Gastroesophageal sphincter (tissue), 4 donors: ENCODE measurements at places on chromosomes 7 and 10. TPM values are rescaled to one million over a fixed set of nuclear protein-coding genes. Genes with fewer than 3 reads are reported as not detected.
A peak's percentile ranks its signal among the peaks of the same experiment; 100 is the strongest.

- no peak for ATAC-seq
Measured at GRCh38 chr7:57407125-57407524, 42.9 kb upstream of the ZNF716 start.

DNA sequence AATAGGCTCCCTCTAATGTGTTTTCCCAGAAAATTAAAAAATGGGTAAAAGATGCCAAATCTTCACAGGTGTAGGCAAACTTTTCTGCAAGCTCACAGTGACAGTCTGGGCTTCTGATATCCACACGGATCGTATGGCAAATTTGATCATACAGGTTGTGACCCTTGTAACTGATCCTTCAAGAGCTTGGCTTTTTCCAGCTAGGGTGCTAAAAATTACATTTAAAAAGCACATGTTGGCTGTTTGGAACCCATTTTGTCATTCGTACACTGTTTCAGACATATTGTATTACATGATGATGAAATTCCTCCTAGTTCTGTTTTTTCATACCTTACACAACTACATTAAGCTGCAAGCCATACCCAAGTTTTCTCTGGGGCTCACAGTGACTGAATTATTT, 138.7 kb downstream of the GFRA1 start:
- no peak for ATAC-seq

- no peak for ATAC-seq
Measured at GRCh38 chr7:105808703-105809590, 67.5 kb downstream of the ATXN7L1 start.

- ATAC-seq = peak; percentile 65
Measured at GRCh38 chr10:19921300-19922140, 105.3 kb downstream of the PLXDC2 start.

DNA sequence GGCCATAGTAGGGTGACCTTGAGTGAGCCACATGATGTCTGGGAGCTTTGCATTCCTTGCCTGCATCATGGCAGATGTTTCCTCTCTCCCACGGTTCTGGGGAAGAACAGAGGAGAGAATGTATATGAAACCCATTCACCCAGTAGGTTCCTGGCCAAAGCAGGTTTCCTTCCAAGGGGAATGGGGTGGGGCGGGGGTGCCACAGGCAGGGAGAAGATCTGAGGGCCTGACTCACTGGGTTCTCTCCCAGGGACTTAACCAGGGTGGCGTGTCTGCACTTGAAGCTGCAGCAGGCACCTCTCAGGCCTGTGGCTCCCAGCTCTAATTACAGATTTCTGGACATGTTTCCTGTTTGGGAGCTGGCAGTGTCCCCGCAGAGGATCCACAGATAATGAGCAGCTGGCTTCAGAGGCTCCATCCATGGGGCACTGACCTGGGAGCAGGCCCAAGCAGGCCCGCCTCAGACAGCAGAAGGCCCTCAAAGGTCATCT, 50.2 kb upstream of the ZMIZ1 start:
- ATAC-seq = no peak

GRCh38 chr7:80410081-80410480, 101.8 kb downstream of the GNAT3 start:
- no peak for ATAC-seq

- ATAC-seq = no peak
Measured at GRCh38 chr7:32037650-32038198, 32.5 kb downstream of the PDE1C start.

- no peak for ATAC-seq
Measured at GRCh38 chr10:2611603-2612002, 455.7 kb upstream of the PFKP start.

The INPP5A gene
- 263 TPM for total RNA-seq

The FAM241B gene
- total RNA-seq = 4.2 TPM

DNA sequence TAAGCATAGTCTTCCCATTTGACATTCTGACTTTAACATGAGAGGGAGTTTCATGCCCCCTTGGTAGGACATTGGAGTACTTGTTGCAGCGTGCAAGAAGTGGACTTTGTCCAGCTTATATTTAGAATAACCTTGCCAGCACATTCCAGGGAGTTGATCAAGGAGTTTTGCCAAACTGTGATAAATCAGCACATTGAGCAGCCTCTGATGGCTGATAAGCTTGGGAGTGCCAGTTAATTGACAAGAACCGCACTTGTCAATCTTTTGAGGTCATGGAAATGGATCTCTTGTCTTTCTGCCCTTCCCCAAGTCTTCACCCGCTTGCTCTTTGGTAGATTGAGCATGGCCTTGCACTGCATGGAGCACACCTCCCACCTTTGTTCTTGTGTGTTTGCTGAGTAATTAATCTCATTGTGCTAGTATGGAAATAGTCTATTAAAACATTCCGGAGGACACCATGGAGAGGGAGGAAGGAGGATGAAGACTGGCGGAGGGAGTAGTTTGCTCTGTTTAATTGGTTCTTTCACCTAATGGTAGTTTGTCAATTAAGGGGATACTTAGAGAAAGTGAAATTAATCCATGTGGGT, 668.5 kb upstream of the GALNT17 start:
- no peak for ATAC-seq

- ATAC-seq = no peak
Measured at GRCh38 chr10:770975-771374, 81.5 kb upstream of the DIP2C start.
